Mammary microvascular endothelial cell (primary cell): ENCODE measurements at places on chromosomes 4 and X. TPM values are rescaled to one million over a fixed set of nuclear protein-coding genes. Genes with fewer than 3 reads are reported as not detected.

NXF2 gene
- total RNA-seq = not detected in 2 replicates

CLGN gene
- 0.79 and 1.1 TPM in 2 replicates for total RNA-seq

SLC49A3 gene
- total RNA-seq = 7.9 and 9.4 TPM in 2 replicates

TMPRSS11A gene
- not detected in 2 replicates for total RNA-seq

RAI2 gene
- total RNA-seq = 2.7 and 2.9 TPM in 2 replicates

STAG2 gene
- 42.4 and 54.2 TPM in 2 replicates for total RNA-seq

SLITRK4 gene
- total RNA-seq = 4.2 and 6.7 TPM in 2 replicates

COX7B2 gene
- total RNA-seq = not detected in 2 replicates

C1GALT1C1 gene
- 67.7 and 80.9 TPM in 2 replicates for total RNA-seq
